Amniotic stem cell (primary cell): ENCODE measurements at places on chromosomes 7 and 10.

- no peak for DNase-seq
These were observed 49.1 kb downstream of the SYPL1 start for GRCh38 chr7:106063024-106063423.

- DNase-seq: peak; percentile 78
These were observed 336.8 kb upstream of the IGFBP3 start for GRCh38 chr7:46257761-46258448.

- no peak for DNase-seq
These were observed 1.2 kb downstream of the CACUL1 start for GRCh38 chr10:118753331-118754228.

DNA sequence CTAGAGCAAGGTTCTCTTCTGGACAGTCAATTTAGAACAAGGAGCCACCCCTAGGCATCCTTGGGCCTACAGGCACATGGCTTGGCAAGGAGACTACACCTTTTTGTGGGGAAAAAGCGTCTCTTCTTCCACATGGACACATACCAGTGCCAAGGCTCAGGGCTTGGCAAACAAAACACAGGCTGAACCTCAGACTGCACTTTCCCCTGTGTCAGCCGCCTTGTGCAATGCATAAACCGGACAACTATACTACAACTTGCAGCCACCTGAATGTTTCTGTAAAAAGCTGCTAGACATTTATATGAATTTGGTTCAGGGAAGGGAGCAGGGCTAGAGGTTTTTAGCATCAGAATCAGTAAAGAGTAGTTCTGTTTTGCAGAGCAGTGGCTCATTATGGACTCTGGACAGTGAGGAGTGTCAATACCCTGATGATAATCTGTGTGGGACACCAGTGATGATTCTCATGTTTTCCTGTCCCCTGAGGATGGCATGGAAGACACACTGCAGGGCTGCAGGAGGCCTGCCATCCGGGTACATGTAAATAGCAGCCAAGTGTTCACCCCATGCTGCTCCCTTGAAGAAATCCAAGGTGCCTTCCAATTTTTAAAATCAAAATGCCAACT lies 118.9 kb downstream of the GATA3 start:
- no peak for DNase-seq

DNA sequence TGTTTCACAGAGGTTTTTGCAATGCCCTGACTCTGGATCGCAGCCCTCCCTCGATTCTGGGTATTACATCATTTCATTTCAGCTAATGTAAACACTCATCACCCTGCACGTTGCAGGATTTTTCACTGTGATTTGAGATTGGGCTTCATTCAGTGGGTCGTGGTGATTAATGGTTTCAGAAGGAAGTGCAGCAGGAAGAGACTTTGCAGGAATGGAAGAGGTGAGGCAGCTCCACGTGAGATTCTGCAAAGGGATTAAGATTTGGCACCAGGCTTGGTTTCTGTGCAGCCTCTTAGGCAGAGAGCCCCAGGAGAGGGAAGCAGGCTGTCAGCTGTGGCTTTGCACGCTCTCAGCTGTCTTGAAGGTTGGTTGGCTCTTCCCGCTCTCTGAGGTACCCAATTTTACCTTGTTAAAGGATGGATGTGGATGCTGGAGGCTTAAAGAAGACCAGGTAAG lies 95.2 kb downstream of the PLCE1 start:
- no peak for DNase-seq

GRCh38 chr7:120332433-120332832 lies 59.5 kb downstream of the KCND2 start:
- no peak for DNase-seq

- DNase-seq: no peak
These were observed 32.8 kb upstream of the VIPR2 start for GRCh38 chr7:159177284-159177953.

DNA sequence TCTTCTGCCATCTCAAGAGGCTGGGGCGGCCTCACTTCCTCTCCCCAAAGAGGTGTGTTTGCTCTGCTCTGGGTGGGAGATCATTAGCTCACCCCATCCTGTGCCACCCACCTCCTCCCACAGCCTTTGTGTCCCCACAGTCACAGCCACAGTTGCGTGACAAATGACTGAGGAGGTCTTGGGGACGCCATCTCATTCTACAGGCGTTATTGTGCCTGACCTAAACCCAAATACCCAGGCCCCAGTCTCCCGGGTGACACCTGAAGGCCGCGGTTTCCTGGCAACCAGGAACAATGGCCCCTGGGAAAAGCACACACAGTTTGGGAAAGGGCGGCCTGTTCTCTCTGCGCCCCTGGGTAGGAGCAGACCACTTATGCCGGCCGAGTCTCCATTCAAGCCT lies 51.6 kb downstream of the SLIT1 start:
- no peak for DNase-seq

DNA sequence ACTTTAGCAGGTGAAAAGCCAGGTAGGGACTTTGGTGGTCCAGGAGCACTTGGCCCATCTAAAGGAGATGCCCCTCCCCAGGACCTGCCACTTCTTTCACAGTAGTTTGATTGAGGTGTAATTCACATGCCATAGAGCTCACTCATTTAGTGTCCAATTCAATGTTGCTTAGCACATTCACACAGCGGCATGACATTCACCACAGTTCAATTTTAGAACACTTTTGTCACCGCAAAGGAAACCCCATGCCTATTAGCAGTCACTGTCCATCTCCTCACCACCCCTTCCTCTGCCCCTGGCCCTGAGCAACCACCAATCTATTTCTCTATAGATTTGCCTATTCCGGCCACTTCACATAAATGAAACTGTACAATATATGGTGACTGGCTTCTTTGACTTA lies 211.6 kb upstream of the ZMIZ1 start:
- no peak for DNase-seq

- DNase-seq: no peak
These were observed 83.5 kb downstream of the TNS3 start for GRCh38 chr7:47498229-47499056.

- no peak for DNase-seq
These were observed 449 bp downstream of the NUDT5 start for GRCh38 chr10:12195281-12195602.

DNA sequence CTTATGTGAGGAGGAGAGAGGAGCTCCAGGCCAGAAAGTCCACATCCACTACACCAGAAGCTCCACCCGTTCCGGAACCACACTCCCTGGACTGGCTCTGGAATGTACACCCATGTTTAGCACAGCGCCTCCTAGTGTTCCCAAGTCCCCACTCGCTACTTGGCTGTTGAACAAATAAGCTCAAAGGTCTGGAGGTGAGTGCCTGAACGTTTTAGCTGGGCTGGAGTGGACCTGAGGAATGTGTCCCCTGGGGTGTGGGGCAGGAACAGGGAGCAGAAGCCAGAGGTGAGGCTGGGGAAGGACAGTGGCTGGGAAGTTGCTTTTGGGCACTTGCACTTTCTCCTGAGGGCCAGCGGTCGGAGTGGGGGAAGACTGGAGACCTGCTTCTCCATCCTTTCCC lies 164.1 kb upstream of the CDCA7L start:
- no peak for DNase-seq

GRCh38 chr10:60611291-60611747 lies 167.0 kb upstream of the CDK1 start:
- peak; percentile 27 for DNase-seq

DNA sequence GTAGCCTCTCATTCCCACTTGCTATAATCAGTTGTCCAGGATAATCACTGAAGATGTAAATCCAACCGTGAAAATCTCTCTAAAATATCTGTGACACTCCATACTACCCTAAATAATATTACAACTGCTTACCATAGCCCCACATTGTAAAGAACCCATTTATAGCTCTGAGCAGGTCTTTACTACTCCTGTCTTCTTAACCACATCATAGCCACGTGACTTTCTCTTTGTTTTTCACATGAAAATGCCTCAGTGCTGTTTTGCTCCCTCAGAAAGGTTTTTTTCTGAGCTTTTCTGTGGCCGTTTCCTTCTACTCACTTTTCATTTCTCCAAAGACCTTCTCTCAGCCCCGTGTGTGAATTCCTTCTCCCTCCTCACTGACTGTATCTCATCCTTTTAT lies 662.2 kb upstream of the ADARB2 start:
- no peak for DNase-seq

DNA sequence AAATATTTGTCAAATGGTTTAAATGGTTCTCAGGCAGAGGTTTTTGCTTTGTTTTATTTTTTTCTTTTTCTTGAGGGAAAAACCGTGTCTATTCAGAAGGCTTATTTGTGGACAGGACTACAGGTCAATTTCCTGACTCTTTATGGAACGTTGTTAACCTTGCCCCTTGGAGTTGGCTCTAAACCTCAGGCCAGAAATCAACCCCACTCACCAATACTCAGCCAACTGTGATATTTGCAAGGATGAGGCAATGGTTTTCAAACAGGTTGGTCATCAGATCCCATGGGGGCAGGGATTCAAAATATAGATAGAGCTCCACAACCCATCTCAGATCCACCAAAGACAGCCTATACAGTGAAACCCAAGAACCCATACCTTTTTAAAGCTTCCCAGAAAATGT lies 10.2 kb downstream of the PDLIM1 start:
- DNase-seq: no peak

DNA sequence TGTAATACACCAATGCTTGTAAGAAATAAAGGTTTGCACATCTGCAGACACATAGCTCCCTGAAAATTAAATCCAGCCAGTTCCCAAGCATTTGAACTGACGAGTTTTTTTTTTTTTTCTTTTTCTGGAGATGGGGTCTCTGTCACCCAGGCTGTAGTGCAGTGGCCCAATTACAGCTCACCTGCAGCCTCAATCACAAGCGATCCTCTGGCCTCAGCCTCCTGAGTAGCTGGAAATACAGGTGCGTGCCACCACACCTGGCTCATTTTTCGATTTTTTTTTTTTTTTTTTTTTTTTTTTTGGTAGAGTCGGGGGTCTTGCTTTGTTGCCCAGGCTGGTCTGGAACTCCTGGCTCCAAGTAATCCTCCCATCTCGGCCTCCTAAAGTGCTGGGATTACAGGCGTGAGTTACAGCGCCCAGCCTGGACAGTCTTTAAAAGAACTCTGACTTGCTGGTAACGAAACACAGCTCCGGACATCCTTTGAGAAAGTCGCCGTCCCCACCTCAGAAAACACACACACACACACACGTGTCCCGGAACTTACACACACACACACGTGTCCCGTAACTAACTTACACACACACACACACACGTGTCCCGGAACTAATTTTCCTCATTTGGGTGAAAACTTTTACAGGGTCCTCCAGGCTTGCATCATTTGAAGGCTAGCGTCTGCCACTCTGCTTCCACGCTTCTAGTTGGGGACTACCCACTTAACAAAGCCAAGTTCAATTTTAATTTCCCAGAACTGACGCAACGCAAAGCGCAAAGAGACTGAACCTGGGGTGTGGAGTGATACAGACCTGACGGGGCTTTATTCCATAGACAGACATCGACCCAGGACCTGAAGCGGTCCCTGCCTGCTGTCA lies 18.6 kb downstream of the OCM2 start:
- no peak for DNase-seq

- no peak for DNase-seq
These were observed 77.9 kb upstream of the HECW1 start for GRCh38 chr7:43034535-43035002.

DNA sequence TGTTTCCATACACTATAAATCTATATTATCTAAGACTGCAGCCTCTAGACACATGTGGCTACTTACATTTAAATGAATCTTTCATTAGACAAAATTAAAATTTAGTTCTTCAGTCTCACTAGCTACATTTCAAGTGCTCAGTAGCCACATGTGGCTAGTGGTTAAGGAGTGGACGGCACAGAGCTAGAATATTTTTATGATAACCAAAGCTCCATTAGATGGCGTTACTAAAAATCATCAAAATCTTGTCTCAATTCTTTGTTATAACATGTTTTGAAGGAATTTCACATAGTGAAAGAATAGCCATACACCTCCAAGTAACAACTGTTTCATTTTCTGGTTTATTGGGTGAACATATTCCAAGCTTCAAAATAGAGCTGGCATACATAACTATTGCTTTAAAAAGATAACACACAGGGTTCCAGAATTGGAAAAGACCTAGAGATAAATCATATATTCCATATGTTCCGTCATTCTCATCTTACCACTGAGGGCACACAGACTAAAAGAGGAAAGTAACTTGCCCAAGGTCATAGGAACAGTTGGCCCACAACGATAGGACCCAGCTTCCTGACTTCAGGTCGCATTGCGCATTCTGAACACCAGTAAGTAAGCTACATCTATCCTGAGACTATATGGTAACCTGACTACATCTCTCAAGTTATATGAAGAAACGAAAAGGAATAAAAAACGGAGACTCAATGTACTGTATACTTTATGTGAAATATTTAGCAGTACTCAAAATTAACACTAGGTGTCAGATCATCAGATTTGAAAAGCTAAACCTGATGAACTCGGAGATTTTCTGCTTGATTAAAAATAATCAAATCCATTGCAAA lies 66.6 kb downstream of the CAV1 start:
- peak; percentile 34 for DNase-seq

DNA sequence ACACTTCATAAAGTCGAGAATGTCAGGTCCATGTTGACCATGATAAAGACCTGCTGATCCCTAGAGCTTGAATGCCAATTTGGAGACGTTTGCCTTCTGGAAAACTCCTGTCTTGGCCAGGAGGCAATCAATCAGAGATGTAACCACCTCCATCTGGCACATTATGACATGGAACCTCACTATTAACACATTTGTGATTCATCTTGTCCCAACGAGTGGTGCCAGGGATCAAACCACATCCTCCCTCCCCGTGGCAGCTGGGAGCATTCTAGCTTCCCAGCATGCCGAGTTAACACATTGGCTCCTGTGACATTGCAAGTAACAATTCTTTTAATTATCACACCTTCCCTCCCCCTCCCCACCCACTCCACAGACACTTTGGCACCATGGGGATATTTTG lies 84.0 kb upstream of the PPP1R17 start:
- no peak for DNase-seq

- DNase-seq: no peak
These were observed 23.6 kb upstream of the ING3 start for GRCh38 chr7:120926943-120927346.

- no peak for DNase-seq
These were observed 13.7 kb upstream of the MAP3K8 start for GRCh38 chr10:30420266-30420665.

DNA sequence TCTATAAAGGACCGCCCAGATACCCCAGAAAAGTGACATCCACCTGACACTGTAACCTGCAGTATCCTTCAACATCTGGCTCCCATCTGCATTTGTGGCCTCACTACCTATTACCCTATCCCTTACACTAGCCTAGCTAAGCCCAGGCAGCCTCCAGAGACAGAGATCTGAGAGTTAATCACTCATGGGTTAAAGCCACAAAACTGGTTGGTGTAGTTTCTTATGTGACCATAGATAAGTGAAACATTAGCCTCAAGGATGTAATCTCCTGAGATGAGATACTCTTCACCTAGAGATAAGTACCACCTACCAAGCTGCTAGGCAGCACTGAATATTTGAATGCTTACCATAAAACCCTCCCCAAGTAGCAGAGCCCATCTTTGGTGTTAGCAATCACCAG lies 35.4 kb downstream of the CTTNBP2 start:
- DNase-seq: no peak
